ENCODE measurements at places on chromosomes 12 and 14. TPM values are rescaled to one million over a fixed set of nuclear protein-coding genes. Genes with fewer than 3 reads are reported as not detected.

The CIT gene
- 14.0 TPM for total RNA-seq

The TRPV4 gene
- total RNA-seq, result 0.06 TPM

The TIGAR gene
- 46.2 TPM for total RNA-seq

The PLEKHG7 gene
- not detected for total RNA-seq

The SLC17A8 gene
- 0.03 TPM for total RNA-seq
